G401 (cell line): ENCODE measurements at places on chromosomes 2 and 18.

DNA sequence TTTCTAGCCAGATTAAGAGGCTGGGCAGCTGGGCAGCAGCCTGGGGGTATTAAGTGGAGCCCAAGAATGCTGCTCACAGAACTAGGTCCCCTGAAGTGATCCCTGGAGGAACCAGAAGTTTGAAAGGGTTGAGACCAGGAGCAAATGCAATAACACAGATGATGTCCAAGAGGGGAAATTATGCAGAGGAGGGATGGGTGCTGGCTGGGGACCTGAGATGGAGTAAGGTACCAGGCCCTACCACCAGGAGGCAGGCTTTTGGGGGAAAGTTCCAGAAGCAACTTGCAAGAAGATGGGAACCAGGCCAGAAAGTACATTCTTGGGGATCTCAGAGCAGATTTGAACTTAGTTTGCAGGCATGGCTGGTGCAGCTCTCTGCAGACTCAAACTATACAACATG lies 175.1 kb downstream of the NCK2 start:
- no peak for DNase-seq

DNA sequence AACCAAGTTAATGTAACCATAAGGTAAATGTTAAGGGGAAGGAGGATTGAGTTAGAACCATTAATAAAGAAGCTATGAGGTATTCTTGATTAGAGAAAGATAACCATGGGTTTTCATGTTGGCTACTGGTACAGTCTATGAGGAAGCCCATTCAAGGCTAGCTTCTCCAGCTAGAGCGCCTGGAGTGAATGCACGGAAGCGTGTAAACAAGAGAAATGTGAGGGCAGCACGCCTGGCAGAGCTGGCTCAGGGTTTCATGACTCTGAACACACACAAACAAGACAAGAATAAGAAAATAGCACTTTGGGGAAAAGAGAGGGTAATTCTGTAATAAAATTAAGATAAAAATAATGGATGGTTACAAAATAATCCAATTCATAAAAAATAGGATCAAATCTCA lies 255.3 kb downstream of the PDE11A start:
- DNase-seq: no peak

- no peak for DNase-seq
Measured at GRCh38 chr2:188364033-188364630, 72.5 kb downstream of the GULP1 start.

GRCh38 chr2:54945391-54946219 lies 104.6 kb downstream of the RTN4 start:
- peak; percentile 70 for DNase-seq

- DNase-seq: no peak
Measured at GRCh38 chr2:233280114-233280693, 27.4 kb upstream of the SAG start.

- DNase-seq: no peak
Measured at GRCh38 chr18:77023102-77023782, 109.3 kb downstream of the MBP start.

DNA sequence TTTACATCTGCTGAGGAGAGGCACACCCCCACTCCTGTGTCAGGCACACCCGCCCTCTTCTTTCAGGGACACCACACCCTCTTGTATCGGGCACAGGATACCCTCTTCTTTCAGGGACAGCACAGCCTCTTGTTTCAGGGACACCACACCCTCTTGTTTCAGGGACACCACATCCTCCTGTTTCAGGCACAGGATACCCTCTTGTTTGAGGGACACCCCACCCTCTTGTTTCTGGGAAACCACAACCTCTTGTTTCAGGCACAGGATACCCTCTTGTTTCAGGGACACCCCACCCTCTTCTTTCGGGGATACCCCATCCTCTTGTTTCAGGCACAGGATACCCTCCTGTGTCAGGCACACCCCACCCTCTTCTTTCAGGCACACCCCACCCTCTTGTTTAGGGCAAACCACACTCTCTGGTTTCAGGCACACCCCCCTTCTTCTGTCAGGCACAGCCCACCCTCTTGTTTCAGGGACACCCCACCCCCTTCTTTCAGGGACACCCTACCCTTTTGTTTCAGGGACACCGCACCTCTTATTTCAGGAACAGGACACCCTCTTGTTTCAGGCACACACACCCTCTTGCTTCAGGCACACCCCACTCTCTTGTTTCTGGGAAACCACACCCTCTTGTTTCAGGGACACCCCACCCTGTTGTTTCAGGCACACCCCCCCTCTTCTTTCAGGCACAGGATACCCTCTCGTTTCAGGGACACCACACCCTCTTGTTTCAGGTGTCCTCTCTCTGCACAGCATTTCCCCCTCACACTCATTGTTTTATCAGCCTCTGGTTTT lies 96.2 kb downstream of the TPO start:
- DNase-seq: no peak
